ENCODE measurements at places on chromosomes 13 and 19.

- DNase-seq, result no peak
Measured at GRCh38 chr19:32886241-32886640, 16.7 kb upstream of the SLC7A9 start.

GRCh38 chr19:49468746-49469447 is 5.1 kb upstream of the FLT3LG start:
- no peak for DNase-seq

DNA sequence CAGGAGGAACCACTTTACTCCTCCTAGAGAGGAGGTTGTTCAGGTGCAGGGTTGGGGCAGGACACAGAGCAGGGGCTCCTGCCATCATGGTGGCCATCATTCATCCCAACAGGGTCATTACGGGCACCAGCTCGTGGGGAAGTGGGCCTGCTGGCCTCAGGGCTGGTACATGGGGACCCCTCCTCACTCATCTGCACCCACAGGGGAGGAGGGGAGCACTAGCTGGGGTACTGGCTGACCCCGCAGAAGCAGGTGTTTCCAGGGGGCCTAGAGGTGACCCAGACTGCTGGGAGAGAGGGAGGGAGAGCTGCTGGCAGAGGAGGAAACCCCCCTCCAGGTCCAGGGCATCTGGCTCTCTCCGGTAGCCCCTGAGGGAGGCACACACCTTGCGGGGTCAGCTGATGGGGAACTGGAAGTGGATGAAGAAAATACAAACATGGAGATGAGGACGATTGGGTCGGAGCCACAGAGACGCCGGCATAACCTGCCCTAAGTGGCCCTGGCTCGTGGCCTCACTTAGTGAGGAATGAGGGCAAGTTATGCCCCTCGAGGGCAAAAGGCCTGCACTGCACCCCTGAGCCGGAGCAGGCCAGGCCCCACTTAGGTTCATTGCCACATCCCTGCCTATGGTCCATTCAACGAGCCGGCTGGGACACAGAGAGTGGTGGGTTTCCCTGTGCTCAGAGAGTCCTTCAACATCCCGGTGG is 76.2 kb downstream of the SOX1 start:
- no peak for DNase-seq

GRCh38 chr13:79222427-79223205 is 183.4 kb downstream of the RBM26 start:
- no peak for DNase-seq

DNA sequence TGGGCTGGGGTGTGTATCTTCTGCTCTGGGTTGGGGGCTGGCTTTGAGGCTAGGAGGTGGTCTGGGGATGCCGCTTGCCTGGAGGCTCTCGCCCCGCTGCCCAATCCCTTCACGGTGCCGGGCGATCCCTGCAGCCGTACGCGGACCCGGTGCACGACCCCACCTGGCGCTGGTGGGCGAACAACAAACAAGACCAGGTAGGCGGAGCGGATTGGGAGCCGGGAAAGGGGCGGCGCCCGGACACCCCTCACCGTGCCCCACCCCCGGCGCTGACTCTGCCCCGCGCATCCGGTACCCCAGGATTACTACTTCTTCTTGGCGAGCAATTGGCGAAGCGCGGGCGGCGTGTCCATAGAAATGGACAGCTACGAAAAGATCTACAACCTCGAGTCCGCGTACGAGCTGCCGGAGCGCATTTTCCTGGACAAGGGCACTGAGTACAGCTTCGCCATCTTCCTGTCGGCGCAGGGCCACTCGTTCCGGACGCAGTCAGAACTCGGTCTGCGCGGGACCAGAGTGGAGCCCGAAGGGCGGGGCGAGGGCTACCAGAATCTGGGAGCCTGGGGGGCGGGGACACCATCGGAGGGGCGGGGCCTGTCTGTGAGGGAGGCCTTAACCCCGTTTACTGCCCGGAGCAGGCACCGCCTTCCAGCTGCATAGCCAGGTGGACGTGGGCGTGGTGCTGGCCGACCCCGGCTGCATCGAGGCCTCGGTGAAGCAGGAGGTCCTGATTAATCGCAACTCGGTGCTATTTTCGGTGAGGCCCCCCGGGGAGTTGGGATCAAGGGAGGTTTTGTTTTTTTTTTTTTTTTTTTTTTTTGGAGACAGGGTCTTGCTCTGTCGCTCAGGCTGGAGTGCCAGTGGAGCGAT is 12.1 kb upstream of the PSMD8 start:
- peak; percentile 60 for DNase-seq

- DNase-seq, result no peak
Measured at GRCh38 chr13:74771964-74772363, 637.8 kb upstream of the KLF12 start.

GRCh38 chr13:107545946-107546502 is 669.3 kb downstream of the LIG4 start:
- DNase-seq, result no peak

DNA sequence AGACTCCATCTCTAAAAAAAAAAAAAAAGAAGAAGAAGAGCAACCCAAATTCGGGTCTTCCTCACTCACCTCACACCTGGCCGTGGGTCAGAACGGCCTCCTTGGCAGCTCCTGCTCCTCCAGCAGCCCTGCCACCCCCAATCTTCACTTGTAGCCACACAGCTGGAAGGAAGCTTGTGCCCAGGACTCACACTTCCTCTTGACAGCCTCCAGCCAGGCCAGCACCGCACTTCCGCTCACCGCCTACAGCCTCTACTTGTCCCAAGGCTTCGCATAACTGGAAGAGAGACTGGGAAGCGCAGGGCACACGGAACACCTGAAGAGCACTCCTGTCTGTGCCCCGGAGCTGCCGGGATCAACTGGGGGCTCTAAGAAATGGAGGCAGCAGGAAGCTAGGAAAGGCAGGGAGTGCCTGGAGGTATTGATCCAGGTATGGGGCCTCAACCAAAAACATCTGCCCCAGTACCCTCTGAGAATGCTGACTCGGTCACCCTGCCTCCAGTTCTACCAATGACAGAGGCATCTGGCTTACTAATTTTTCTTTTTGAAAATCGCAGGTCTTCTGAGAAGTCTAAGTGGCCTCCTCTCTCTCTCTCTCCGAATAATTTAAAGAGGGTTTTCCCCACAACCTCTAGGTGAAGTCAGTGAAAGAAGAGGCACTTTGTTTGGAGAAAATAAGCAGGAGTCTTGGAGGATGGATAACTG is 31.1 kb upstream of the ATP12A start:
- DNase-seq, result no peak

GRCh38 chr19:53980539-53981375 is 10.7 kb upstream of the CACNG6 start:
- no peak for DNase-seq

- DNase-seq, result no peak
Measured at GRCh38 chr13:35714121-35714520, 237.6 kb upstream of the MAB21L1 start.

GRCh38 chr13:106083620-106084350 is 451.7 kb downstream of the EFNB2 start:
- no peak for DNase-seq

- DNase-seq, result no peak
Measured at GRCh38 chr13:83470133-83470797, 412.0 kb downstream of the SLITRK1 start.

GRCh38 chr19:31529121-31529520 is 179.9 kb upstream of the TSHZ3 start:
- DNase-seq, result no peak

DNA sequence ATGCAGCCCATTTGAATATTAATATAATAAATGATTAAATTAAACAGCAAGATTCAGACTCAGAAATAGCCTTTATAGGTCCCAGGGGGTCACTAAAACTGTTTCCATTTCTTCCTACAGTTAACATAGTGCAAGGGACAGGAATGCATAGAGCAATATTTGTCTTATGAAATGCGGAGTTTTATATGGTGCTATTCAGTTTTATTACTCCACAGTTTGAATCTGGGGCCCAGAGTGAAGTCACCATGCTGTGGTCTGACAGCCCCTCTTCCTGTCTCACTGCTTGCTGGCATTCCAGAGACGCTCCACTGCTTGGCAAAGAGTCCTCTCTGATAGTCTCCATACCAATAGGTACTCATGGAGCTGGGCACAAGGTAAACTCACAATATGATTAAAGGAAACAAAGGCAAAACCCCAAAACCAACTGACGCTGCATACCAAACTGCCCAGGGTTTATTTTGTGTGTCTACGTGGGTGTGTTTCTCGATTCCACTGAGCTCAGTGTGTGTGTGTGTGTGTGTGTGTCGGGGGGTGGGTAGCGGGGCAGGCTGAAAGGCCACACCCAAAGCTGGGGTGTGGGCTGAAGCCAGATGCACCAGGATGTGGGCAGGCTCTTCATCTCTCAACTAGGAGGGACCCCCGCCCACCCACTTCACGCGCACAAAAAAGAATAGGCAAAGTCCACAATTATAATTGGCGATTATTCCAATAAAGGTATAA is 277.9 kb downstream of the TSHZ3 start:
- DNase-seq, result no peak

- no peak for DNase-seq
Measured at GRCh38 chr13:85261757-85262346, 537.4 kb downstream of the SLITRK6 start.

GRCh38 chr19:28914173-28914572 is 298.8 kb downstream of the UQCRFS1 start:
- DNase-seq, result no peak

GRCh38 chr13:26111797-26112196 is 60.0 kb upstream of the SHISA2 start:
- DNase-seq, result no peak

GRCh38 chr19:32498648-32499200 is 82.3 kb upstream of the PDCD5 start:
- no peak for DNase-seq

DNA sequence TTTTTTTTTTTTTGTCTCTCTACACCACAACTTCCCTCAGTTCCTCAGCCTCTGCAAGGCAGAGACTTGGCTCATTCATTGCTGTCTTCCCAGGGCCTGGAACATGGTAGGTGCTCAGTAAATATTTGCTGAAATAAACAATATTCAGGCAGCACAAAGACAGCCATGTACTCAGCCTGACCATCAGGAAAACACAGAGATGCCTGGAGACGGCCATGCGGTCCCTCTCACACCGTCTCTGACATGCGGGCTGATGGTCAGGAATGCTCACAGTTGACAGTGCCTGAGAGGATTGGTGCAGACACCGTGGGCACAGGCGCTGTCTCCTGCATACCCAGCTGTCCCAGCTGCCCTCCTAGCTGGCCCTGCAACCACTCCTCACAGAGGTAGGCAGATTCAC is 924 bp downstream of the PRAM1 start:
- DNase-seq, result no peak

GRCh38 chr19:41859213-41859617 is 840 bp upstream of the RPS19 start:
- DNase-seq, result no peak

GRCh38 chr19:35828692-35829301 is 16.2 kb upstream of the PRODH2 start:
- no peak for DNase-seq

DNA sequence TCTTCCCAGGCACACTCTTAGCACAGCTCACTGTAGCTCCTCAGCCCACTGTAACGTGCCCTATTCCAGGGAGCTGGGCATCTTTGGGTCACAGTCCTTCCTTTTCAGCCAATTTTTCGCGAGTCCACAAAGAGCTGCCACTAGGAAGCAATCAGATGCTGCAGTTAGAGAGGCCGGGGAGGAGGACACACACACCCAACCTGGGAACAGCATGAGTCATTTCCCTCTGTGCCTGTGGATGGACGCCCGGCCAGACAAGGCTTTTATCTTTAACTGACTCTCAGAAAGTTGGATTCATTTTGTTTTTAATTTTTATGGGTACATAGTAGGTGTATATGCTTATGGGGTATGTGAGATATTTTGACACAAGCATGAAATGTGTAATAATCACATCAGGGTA is 918.6 kb downstream of the UQCRFS1 start:
- DNase-seq, result no peak

DNA sequence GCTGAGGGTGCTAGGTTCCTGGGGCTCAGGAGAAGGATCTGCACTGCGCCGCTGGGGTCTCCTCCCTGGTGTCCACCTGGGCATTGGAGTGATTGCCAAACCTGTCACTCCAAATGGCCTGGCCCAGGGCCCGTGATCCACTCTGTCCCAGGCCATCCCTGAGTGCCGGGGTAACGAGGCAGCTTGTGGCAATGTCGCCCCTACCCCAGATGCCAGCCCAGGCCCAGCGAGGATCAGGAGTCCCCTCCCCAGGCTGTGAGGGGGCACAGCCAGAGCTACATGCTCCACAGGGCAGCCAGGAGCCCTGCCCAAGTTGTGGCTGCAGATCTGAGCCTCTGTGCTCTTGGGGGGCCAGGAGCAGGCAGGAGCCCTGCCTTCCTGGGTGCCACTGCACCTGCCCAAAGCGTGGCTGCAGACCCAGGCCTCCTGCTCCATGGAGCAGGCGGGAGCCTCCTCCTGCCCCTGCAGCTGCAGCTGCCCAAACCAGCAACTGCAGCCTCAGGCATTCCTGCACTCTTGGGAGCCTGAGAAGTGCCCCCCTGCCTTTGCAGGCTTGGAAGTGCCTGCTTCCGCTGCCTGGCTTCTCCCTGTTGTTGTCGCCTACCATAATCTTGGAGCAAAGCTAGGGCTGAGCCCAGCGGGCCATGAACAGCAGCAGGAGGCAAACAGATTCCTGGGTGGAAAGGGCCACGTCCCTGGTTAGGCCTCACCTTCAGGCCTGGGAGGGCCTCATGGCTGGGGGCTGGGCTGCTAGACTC is 4.6 kb downstream of the IGFL4 start:
- DNase-seq, result no peak

- DNase-seq, result no peak
Measured at GRCh38 chr19:55354698-55355212, at the start of gene COX6B2. Gene COX6B2 (minus strand): TSS chr19:55354719. CDS start chr19:55354521, 198 bp downstream.

- DNase-seq, result no peak
Measured at GRCh38 chr13:107788464-107789165, 426.7 kb downstream of the LIG4 start.

- no peak for DNase-seq
Measured at GRCh38 chr13:98239162-98240076, 62.4 kb upstream of the RNF113B start.

DNA sequence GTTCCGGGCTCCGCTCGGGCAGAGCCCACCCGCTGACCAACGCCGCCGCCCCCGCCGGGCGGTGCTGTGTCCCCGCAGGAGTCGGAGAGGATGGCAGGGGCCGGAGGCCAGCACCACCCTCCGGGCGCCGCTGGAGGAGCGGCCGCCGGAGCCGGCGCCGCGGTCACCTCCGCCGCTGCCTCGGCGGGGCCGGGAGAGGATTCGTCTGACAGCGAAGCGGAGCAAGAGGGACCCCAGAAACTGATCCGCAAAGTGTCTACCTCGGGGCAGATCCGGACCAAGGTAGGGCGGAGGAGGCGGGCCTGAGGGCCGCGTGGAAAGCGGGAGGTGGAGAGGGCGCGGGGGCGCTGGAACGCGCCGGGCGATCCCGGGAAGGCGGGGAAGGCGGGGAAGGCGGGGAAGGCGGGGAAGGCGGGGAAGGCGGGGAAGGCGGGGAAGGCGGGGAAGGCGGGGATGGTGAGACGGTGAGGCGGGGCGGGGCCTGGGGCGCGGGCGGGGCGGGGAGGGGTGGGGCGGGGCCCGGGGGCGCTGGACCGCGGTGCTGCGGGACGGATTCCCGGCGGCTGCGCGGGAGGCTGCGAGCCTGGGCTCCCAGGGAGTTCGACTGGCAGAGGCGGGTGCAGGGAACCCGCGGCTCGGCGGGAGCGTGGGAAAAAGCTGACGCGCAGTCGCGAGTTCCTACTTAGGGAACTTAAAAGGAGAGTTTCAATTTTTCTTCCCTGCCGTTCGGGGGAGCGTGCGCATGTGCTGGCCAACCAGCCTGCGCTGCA is 421 bp downstream of the DGKH start:
- DNase-seq, result peak; percentile 62

All from D721Med (cell line).